Activated CD4-positive, alpha-beta memory T cell treated with anti-CD3 and anti-CD28 coated beads, Interleukin-2, amount 10 ng/mL, durations not matched to agents 7 days and 5 days (primary cell): ENCODE measurements at places on chromosomes 2 and 18.

DNA sequence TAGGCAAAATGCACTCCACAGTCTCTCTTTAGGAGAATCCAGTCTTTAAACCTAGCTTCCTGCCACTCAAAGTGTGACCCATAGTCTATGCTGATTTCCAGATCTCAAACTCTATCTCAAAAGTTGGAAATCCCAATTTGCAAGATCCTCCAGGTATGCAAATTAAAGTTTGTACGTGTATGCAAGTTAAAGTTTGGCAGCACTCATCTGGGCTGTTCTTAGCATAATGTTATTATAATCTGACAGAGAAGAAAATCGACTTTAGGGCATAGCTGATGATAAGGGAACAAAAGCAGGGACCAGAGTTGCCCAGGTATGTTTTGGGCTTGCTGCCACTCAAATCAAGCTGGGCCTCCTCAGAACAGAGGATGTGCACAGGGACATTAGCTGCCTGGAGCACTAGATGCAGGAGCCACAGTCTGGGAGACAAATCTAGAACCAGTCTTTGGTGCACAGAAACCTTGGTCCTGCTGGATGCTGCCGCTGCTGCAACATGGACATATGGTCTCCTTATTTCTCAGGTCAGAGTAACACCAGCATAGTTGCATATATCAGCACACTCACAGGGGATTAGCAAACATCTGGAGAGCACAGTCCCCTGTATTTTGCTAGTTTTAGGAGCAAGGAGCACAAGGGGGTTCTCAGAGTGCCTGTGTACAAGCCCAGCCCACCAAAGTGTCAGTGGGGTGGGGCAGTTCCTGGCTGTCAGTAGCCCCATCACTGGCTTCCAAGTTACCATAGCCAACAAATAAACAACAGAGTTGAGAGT is 242.6 kb downstream of the TTC32 start:
- no peaks in the 10 kb centered on the region for H3K4me1 ChIP-seq
- no peak overlapping the region for H3K4me3 ChIP-seq
- H3K27ac ChIP-seq = no peak overlapping the region
- no peak for DNase-seq
- H3K36me3 ChIP-seq = no peaks in the 10 kb centered on the region

GRCh38 chr2:218991674-218992168 is 1.5 kb downstream of the CRYBA2 start:
- H3K27ac ChIP-seq = no peak overlapping the region
- DNase-seq = no peak
- H3K4me3 ChIP-seq = no peak overlapping the region
- H3K4me1 ChIP-seq = peaks cover 8% of the 10 kb centered on the region
- peaks cover 83% of the 10 kb centered on the region for H3K27me3 ChIP-seq

DNA sequence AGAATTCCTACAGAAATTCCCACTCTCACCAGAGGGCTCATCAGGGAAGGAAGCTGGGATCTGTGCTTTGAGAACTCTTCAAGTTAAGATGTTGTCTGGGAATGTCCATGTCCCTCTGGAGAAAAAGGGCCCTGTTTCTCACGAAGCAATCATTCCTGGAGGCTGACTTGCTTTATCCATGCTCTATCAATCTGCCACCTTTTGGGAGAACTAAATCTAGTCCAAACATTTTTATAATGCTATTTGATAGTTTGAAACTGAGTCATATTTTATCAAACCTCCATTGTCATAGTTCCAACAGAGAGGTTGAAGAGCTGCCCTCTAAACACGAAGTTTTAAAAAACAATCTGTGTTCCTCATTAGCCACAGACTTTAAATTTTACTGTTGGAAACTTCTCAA is 219.2 kb downstream of the MTX2 start:
- H3K4me3 ChIP-seq = no peak overlapping the region
- DNase-seq = no peak
- H3K27me3 ChIP-seq = peaks cover 35% of the 10 kb centered on the region
- H3K27ac ChIP-seq = no peak overlapping the region

DNA sequence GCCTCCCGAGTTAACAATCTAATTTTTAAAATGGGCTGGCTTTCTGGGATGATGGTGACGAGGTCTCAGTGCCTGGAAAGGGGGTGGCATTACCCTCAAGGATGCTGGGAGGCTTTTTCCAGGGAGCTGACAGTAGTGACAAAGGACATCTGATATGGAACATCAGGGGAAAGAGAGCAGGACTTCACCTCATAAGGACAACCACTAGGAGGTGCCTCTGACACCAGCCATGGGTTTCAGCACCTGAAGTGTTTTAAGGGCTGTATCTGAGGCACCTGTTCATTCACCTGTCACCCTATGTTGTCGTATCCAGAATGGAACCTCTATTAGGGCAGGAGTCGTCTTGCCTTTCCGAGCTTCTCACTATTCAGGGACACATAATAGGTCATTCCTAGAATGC is 10.8 kb downstream of the IL36B start:
- H3K4me3 ChIP-seq = no peak overlapping the region
- no peaks in the 10 kb centered on the region for H3K36me3 ChIP-seq
- no peak for DNase-seq
- H3K4me1 ChIP-seq = no peaks in the 10 kb centered on the region
- H3K27ac ChIP-seq = no peak overlapping the region
